Cardiac fibroblast (primary cell): ENCODE measurements at places on chromosomes 1 and 21.
A peak's percentile ranks its signal among the peaks of the same experiment; 100 is the strongest.

DNA sequence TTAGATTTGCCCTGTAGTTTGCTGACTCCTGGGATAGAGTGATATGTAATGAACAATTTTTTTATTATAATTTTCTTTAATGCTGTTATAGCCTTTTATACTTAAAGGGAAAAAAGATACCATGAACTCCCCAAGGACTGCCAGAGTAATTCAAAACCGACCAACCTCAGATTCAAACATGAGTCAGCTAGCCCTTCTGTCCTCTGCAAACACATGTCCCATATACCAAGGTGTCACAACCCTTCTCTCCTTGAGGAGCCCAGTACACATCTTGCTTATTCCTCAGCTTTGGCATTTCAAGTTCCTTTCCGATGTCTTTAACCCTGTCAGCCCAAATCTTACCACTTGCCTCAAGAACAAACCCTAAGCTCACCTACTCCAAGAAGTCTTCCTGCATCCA lies 184.9 kb downstream of the KCNH1 start:
- no peak for DNase-seq

DNA sequence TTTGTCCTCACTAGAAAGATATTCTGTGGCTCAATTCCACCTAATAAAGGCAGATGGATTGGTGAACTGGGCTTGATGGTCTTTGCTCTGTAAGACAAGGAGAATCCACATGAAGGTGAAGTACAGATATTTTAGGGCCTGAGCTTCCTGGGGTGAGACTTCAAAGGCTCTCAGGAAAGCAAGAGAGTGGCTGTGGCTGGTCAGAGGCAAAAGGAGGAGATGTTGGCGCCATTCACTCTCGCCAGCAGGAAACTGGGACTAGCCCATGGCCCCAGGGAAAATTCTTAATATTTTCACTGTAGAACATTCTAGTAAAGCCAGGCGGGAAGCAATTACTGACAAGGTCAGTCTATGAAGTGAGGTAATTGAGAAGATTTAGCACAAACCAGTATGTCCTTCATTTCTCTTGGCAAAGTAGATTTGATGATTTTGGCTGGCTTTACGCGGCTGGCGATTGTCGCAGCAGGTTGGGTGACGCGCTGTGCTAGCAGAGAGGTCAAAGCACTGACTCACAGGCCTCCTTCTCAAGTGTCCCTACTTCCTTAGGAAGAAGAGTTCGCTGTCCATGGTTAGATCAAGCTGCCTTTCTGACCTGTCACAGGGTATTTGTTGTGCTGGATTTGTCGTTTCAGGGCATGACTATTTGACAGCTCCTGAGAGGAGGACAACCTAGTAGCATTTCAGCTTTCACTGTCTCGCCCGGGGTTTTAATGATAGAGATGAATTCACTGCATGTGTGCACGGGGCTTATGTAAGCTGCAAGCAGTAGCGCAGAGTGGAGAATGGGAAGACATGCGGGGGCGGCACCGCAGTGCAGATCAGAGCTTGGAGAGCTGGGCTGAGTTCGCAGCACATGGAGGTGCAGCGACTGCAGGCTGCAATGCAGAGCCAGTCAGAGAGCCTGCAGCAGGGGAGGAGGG lies 32.7 kb downstream of the XCL1 start:
- peak; percentile 47 for DNase-seq

DNA sequence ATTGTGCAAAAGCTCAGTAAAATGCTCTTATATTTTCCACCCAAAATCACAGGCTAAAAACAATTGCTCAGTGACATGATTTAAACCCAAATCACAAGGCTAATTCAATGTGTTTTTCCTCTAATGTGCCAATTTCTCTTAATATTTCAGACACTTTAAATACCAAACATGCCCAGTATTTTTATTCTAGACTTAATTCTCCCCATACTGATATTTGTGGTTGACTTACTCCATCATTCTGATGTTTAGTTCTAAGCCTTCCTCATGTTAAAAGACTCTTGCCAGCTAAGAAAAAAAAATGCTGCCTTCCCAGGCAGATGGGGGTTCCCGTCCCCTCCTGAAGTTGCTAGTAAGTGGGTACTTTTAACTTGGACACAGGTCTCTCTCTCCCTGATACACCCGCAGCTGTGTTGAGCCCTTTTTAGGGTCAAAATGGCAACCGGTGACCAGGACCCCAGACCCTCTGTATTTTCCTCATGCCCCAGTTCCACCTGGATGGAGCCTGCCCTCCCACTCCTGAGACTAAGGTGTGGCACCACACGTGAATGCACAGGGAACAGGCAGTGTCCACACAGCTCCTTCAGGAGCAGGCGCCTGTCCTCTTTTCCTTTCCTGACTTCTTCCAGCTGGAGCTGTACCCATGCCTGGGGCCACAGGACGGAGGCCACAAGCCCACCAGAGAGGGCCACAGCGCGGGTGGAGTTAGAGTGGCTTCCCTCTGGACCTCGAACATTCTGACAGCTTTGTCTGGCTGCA lies 118.9 kb downstream of the RIPK4 start:
- DNase-seq = no peak

- DNase-seq = no peak
These were observed 6.5 kb upstream of the TNFSF4 start for GRCh38 chr1:173213665-173214064.

GRCh38 chr1:89539128-89539527 lies 14.5 kb downstream of the LRRC8B start:
- no peak for DNase-seq

- DNase-seq = no peak
These were observed 3.1 kb downstream of the DNAJB4 start for GRCh38 chr1:78007677-78008341.

- no peak for DNase-seq
These were observed 801 bp upstream of the DDAH1 start for GRCh38 chr1:85465786-85466134.

GRCh38 chr1:116667078-116667574 lies 407 bp downstream of the IGSF3 start:
- no peak for DNase-seq

- no peak for DNase-seq
These were observed 17.3 kb downstream of the KCNT2 start for GRCh38 chr1:196590959-196591358.

DNA sequence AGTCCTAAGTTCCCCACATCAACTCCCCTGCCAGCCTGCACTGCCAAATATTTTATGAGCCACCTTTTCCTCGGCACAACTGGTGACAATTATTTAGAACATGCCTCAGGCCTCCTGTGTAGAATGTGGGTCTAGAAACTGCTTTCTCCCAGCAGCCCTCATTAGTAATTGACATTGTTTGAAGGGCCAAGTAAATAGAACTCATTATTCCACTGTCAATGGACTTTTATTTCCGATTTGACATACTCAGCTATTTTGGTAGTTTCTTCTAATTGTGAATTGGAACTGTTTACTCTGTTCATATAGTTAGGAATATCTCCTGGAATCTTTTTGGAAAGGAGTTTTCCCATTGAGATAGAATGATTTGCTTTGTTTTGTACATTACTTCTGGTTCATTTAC lies 168.8 kb upstream of the L1TD1 start:
- no peak for DNase-seq

DNA sequence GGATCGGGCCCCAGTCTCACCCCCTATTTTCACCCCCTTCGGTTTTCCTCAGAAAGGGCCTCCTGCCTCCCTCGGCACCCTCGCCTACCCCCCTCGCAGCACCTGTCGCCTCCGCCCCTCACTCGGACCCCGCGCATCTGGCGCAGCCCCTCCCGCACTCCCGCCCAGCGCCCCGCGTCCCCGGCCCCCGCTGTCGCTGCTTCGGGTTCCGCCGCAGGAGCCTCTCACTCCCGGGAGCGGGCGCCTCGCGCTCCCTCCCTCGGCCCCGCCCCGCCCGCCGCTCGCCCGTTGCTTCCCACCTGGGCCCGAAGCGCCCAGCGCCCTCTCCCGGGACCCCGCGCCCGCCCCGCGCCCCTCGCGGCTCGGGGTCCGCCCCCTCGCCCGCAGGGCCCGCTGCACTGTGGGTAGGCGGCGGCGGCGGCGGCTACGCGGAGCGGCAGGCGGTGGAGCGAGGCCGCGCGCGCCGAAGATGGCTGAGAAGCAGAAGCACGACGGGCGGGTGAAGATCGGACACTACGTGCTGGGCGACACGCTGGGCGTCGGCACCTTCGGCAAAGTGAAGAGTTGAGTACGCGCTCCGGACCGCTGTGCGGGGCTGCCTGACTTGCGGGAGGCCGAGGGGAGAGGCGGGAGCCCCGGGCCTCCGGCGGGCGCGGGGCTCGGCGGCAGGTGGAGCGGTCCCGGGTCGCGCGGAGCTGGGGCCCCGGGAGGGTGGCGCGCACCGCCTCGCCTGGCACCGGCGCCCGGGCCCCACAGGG lies at the start of gene PRKAA2:
Gene PRKAA2 (plus strand): TSS at position 396 of the 758 bp plus-strand sequence. CDS start 74 bp downstream, at position 470.
- DNase-seq = peak; percentile 13

GRCh38 chr1:1621173-1622009 lies 6.1 kb downstream of the MIB2 start:
- DNase-seq = no peak

DNA sequence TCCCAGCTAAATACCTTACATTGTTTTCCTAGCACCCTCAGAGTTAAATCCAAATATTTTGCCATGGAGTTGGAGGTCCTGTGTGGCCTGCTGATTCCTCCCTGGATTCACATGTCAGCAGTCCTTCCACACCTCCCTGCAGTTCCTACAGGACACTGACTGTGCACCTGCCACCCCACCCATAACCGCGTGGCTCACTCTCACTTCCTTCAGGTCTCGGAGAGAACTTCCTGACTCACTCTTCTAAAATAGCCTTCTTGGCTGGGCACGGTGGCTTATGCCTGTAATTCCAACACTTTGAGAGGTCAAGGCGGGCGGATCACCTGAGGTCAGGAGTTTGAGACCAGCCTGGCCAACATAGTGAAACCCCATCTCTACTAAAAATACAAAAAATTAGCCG lies 8.4 kb upstream of the CAMTA1 start:
- no peak for DNase-seq

DNA sequence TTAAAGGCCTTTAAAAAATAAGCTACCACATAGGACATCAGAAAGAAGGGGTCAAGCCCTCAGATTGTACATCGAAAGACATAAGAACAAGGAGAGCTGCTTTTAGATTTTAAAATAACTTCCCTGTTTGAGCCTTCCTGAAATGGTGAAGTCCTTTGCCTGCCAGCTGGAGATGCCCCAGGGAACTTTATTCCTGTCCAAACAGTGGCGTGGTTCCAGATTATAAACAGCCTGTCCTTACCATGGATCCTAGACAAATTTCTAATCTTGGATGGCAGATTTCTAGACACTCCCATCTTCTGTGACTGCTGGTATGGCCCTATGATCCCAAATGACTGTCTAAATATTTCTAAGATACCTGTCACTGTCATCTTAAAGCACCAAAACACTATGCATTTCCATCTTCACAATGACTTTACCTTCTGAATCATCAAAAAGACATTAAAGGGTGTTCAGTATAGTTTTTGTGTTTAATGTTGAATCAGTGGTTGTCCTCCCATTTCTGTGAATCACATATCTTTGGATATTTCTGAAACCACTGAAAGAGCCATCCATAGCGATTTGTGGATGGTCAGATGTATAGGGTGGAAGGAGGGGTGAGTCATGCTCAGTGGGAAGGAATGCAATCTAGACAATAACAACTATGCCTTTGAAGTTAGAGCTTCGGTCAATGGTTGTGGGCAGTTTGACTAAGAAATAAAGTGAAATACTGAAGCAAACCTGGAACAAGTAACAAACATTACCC lies 23.2 kb downstream of the ILDR2 start:
- peak; percentile 29 for DNase-seq
